ENCODE measurements at places on chromosomes 12 and 14.

DNA sequence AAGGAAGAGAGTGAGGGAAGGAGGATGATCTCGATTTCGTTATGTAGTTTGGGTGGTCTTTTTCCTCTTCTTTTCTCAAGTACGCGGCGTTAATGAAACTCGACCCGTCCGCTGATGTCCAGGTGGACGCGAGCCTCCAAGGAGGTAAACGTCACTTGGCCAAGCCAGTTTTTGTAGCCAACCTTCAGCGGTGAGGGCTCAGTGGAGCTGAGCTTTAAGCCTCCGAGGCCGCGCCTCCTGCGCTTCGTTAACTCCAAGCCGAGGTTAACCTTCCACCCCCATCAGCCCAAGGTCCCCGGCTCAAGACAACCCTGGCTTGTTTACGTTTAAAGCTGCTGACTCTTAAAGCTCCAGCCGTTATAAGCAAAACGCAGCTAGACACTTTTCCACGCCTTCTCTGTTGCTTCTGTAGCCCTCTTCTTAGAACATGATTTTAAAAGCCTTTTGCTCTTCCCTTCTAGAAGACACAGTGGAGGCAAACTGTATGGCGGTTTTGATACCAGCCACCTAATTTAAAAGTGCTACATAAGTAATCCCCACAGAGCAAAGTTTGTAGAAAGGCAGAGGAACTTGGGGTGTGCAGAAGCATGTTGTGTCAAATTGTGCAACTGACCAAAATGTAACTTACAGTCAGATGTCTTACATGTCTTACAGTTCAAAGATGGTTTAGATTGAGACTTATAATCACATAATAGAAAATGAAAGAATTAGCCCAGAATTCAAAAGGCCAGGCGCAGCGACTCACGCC lies 923 bp upstream of the ITPR2 start:
- DNase-seq = no peak

DNA sequence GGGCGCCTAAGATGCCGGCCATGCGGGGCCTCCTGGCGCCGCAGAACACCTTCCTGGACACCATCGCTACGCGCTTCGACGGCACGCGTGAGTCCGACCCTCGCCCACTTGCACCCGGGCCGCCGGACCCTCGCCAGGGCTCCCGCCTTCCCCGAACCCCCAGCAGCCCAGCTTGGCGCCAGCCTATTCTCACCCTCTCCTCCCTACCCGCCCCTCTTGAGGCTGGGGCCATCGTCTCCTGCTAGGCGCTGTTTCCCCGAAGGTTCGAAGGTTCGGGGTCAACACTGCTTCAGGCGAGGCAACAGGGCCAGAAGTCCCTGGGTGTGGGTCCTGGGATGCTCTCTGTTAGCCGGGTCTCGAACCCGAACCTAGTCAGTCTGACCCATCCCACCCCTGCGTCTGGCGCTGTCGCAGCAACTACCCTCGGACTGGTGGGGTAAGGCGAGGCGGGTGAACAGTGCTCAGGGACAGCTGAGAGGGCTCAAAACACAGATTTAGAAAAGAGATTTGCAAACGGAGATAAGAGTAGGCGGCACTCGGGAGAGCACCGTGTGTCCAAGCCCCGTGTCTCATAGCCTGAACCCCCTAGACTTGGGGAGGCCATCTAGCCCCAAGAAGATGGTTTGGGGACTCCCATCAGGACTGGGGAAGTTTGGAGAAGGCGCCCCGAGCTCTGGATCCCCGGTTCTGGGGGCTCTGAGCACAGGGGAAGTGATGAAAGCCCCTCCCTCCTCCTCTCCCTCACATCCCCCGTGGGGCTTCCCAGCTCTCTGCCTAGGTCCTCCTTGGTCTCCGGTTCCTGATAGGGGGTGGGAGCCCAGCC lies 787 bp downstream of the KCNH3 start:
- DNase-seq = no peak

DNA sequence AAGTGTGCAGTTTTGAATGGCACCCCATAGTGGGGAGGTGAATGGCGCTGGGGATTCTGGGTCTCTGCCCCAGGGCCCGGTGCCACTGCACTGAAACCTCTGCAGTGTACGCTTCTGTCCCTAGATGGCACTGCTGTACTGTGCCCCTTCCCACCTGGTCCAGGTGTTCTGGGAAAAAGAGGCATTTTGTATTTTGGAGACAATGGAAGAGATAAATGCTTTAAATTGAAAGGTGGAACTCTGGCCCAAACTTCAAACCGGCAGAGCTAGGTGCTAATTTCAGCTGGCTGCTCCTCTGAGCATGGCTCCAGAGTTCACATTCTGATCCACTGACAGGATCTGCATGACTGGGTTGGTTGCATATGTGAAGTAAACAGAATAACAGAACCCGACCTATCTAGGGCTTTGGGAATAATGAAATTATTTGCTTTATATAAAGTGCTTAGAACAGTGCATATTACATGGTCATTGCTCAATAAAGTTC lies 52.2 kb downstream of the KRT80 start:
- DNase-seq = no peak

DNA sequence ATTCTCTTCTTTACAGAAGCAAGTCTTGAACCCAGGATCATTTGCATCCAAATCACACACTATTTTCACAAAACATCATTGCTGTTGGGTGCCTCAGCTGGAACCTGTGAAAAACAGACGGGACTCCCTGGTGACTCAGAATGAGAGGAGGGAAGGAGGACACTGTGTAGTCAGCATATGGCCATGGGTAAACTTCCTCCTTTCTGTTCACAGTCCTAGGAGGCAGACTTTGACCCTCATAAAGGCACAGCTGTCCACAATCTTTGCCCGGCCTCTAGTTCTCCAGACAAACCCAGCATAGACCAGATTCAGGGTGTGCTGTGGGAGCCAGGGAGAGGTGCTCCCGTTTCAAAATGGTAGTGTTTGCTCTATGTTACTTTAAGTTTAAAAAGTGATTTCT lies 62.0 kb downstream of the DYRK2 start:
- DNase-seq = no peak

DNA sequence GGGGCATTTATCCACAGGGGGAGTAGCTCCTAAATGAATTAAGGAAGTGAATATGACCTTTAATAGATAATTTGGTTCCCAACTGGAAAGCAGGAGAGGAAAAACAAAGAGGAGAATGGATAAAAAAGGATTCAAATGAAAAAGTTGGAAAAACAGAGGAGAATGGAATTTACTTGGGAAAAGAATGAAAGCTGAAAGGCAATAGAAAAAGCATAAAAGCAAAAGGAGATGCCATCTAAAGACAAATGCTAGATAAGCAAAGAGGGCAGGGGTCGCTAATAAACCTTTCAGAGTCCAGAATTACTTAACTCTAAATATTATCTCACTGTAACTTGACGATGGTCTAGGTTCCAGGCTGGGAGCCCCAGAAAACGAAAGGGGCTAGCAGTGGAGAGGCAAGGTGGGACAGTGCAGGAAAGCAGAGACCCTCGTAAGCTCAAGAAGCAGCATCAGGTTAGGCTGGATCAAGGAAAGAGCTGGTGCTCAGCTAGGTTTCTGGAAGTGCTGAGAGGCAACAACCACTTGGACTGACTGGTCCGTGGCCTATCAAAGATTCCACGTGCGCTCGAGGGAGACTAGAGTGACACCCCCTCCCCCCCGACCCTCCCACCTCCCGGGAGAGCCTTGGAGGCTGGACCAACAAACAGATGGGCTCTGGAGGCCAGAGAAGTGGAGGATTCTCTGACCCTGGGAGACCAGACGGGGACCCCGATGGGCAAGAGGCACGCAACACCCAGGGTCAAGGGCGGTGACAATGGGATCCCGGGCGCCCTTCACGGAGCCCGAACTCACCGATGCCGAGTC lies 1.2 kb downstream of the SLC2A13 start:
- DNase-seq = no peak

- no peak for DNase-seq
These were observed 25.3 kb downstream of the OAS2 start for GRCh38 chr12:113003636-113004035.

DNA sequence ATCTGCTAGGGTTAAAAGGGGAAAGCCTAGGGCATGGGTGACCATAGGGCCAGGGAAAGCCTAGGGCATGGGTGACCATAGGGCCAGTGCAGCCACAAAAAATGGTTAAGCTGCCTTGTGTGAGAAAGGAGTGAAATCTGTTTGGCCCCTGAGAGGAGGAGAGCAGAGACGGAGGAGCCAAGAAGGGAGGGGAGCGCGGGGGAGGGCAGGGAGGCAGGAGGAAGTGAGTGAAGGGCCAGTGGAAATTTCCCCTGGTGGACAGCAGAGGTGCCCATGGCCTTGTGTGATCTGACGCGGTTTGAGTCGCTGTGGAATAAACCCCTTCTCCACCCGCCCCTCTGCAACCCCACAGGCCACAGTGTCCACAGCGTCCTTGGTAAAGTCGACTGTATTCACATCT lies 618 bp upstream of the AQP6 start:
- DNase-seq = no peak

- DNase-seq = no peak
These were observed 170.5 kb upstream of the GARIN2 start for GRCh38 chr14:67018720-67019119.

DNA sequence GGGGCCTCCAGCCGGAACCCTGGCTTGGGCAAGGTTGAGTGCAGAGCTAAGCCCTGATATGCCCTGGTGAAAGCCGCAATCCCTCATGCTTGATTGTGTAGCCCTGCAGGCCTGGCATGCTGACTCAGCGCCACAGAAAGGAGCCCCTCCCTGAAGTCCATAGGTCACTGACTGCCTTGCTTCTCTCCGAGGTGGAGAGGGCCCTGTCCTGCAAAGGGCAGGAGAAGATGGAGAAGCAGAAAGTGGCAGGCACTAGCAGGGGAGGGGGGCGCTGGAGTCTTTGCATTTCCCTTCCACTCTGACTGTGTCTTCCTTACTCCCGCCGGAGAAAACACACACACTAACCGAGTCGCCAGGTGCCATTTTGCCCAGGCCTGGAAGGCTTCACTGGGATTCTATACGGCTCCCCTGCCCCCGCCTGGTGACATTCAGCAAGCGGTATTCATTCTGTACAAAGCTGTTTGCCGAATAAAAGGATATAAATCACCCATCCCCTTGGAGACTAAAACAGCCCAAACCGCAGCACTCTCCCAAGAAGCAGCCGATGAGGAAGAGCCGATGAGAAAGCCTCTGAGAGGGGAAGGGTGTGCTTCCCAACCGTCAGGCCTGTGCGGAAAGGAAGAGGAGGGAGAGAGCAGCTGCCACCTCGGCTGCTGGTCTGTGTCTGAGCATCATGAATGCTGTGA lies 69.8 kb downstream of the SLC6A12 start:
- DNase-seq = no peak

DNA sequence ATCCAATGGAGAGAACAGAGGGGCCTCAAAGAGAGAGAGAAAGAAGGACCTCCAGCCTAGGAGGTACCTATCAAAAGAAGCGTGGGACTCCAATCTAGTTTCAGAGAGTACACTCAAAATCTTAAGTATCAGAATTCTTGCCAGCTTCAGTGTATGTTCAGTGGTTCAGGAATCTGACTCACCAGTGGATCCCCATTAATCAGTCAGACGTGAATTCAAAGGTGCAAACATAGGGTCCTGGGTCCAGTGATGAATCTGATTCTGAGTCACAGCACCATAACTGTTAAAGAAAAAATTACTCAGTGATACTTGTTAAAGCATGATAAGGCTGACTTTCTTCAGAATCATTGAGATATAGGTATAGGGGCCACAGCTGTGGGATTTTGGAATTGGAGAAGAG lies 33.2 kb downstream of the ETNK1 start:
- DNase-seq = no peak

DNA sequence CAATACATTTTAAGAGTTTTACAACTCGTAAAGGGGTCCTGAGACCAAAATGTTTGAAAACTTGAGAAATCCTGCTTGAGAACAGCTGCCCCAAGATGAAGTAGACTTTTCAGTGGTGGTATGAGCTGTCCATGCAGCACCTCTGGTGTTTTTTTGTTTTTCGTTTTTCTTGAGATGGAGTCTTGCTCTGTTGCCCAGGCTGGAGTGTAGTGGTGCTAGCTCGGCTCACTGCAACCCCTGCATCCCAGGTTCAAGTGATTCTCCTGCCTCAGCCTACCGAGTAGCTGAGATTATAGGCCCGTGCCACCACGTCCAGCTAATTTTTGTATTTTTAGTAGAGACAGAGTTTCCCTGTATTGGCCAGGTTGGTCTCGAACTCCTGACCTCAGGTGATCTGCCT lies 5.5 kb downstream of the PAPOLA start:
- no peak for DNase-seq

- DNase-seq = no peak
These were observed 168.9 kb downstream of the ADGRD1 start for GRCh38 chr12:131122631-131123030.
